ENCODE measurements at places on chromosomes 3 and 15.

DNA sequence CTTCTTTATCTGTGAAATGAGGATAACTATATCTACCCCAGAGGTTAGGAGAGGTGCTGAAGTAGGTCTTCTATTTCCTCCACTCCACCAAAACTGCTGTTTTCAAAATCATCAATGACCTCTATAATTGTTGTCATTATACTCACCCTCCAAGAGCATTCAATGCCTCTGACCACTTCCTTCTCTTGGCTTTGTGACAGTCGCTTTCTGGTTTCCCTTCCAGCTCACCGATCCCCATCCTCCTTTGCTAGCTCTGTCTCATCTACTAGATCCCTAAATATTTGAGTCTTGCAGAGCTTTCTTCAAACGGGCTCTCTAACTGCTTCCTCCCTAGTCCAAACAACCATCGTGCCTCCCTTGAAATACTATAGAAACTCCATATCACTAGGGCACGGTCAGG lies 153.5 kb downstream of the RPLP1 start:
- no peak for DNase-seq

GRCh38 chr15:51658664-51659063 lies 22.6 kb upstream of the SCG3 start:
- DNase-seq = no peak

GRCh38 chr3:115099134-115099985 lies 47.7 kb downstream of the ZBTB20 start:
- DNase-seq = no peak

- DNase-seq = no peak
These were observed 31.2 kb downstream of the RYR3 start for GRCh38 chr15:33341953-33342352.

GRCh38 chr3:172217877-172218276 lies 178.5 kb downstream of the FNDC3B start:
- no peak for DNase-seq

GRCh38 chr3:53144446-53144845 lies 14.2 kb upstream of the RFT1 start:
- no peak for DNase-seq

DNA sequence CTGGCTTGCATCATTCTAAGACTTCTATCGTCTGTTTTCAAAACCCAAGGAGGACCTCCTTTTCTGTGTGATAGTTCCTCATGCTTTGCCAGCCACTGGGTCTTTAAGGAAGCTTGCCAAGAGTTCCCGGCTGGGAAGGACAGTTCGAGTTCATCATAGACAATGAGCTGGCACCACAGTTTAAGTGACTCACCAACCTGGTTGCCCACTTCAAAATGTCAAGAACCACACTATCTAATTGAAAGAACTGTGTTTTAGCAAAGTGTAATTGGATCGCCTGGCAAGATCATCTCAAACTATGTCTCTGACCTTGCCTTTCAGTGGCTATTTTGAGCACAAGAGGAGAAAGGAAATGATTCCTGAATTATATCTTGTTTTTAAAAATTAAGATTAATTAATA lies 27.9 kb downstream of the SOX2 start:
- no peak for DNase-seq

- no peak for DNase-seq
These were observed 591.5 kb upstream of the ADAMTS9 start for GRCh38 chr3:65279225-65279782.
